ENCODE measurements at places on chromosomes 4 and X.

DNA sequence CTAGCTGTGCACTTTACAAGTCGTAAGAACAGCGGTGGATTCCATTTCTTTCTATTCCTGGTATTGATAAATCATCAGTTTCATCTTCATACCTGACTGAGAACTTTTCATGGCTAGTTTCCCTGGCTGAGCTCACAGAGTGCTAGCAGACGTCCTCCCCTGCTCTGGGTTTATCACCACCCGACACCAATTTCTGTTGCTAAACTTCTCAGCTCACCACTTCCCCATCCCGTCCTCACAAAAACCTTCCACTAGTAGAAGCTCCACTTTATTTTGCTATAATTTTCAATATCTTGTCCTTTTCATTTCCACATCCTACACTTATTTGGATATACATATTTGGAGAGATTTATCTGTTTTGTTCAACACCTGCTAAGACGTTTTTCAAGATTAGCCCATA lies 869.4 kb upstream of the FRG1 start:
- no peak for DNase-seq

- DNase-seq: no peak
Measured at GRCh38 chr4:187109636-187110035, 386.0 kb upstream of the FAT1 start.

DNA sequence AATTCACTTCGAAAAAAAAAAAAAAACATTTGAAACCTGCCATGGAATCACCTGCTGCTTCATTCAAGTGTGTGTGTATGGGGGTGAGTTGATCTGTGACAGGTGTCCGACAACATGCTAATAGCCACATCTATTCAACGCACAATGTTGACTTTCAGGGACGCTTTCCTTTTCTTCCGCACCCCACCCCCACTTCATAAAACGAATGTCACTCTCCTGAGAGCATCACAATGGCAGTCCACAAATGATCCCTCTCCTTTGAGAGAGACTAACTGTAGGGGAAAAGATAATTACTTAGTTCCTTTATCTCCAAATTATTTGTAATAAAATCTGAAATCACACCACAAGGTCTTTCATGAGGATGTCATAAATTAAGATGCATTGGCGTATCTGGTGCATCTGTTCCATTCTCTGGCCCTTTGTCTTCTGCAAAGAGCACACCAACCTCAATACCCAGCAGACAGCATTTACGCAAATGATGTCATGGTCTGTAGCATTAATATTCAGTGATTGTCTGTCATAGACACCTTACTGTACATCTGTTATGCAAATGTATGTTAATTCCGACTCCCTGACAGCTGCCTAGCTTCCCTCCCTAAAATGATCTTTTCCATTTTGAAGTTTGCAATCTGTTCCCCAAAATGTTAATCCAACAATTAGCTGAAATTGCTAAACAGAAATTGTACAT lies 640.0 kb upstream of the BOD1L1 start:
- DNase-seq: no peak

GRCh38 chr4:6230502-6230785 lies 30.1 kb upstream of the JAKMIP1 start:
- DNase-seq: no peak

GRCh38 chr4:69823481-69824186 lies 36.3 kb downstream of the SULT1E1 start:
- peak; percentile 6 for DNase-seq

- no peak for DNase-seq
Measured at GRCh38 chr4:173746424-173746823, 216.4 kb upstream of the HAND2 start.

GRCh38 chrX:133563705-133564104 lies 148.4 kb upstream of the GPC4 start:
- no peak for DNase-seq

- no peak for DNase-seq
Measured at GRCh38 chrX:13265111-13265510, 54.7 kb downstream of the ATXN3L start.

DNA sequence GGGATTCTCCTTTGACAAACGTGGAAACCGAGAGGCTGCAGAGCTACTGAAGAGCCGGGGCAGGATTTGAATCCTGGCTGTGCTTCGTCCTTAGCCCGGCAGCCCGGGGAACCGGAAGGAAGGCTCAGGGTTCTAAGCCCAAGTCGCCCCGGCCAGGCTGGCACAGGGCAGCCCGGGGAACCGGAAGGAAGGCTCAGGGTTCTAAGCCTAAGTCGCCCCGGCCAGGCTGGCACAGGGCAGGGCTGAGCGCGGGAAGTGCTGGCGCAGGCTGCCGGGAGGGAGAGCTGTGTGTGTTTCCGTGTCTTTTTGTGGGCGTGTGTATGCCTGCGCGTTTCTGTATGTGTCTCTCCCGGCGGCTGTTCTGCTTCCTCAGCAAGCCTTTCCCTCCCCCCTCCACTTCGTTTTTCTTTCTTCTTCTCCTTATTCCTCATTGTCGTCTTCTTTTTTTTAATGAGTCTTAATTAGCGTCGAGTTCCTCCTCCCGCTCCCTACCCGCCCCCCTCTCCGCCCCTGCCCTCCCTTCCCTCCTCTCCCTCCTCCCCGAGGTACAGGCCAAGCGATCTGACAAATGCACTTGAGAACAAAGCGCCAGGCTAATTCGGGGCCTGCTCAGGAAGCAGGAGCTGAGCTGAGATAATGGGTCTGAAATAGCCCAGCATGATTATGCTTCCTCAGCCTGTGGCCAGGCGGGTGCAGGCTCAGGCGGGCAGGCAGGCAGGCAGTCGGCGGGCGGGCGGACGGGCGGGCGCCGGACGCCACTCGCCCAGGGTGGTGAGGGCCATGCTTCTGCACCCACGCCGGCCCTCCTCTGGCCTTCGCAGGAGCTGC lies 65.9 kb downstream of the EFNB1 start:
- no peak for DNase-seq

- no peak for DNase-seq
Measured at GRCh38 chr4:13694256-13694655, 66.7 kb upstream of the BOD1L1 start.

DNA sequence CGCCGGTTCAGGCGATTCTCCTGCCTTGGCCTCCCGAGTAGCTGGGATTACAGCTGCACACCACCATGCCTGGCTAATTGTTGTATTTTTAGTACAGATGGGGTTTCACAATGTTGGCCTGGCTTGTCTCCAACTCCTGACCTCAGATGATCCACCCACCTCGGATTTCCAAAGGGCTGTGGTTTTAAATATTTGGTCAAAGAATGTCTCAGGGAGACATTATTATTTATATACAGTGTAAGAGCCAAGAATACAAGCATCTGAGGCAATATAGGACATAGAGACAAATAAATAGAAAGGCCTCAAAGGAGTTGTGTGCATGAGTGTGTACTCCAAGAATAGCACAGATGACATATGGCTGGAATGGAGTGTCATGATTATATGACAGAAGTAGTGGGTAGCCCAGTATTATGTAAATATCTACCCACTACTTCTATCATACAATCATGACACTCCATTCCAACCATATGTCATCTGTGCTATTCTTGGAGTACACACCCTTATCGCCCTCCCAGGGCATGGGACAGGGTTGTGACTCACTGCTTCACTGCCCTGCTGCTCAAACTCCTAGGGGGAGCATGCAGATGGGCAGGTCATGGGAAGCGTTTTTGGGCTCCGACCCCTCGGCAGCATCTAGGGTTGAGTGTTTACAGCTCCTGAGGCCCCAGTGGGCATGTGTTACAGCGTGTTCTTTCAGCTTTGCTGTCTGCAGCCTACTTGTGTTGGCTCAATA lies 1649.8 kb upstream of the PCDH10 start:
- DNase-seq: peak; percentile 12

GRCh38 chr4:24160358-24160757 lies 270.5 kb upstream of the PPARGC1A start:
- DNase-seq: no peak
